Stimulated activated CD4-positive, alpha-beta T cell treated with anti-CD3 and anti-CD28 coated beads, Interleukin-4, amount 100 ng/mL, for 4 hours (primary cell): ENCODE measurements at places on chromosomes 7 and 10.

DNA sequence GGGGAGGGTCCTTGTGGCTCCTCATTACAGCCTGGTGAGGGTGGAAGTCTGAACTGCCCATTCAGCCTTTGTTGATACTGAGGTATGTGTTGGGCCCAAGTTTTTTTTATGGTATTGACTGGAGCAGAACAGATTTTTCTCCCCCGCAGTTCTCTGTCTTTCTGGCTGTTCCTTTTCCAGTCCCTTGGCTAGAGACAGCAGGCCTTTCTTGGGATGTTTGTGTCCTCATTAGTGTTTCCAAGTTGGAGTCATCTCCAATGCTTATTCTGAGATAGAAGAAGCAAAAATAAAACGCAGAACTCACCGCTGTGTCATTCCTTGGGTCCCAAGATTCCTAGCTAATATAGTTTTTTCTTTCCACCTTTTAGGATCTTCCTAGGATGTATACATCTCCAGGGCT lies 193.3 kb downstream of the RAMP3 start:
- DNase-seq = no peak

DNA sequence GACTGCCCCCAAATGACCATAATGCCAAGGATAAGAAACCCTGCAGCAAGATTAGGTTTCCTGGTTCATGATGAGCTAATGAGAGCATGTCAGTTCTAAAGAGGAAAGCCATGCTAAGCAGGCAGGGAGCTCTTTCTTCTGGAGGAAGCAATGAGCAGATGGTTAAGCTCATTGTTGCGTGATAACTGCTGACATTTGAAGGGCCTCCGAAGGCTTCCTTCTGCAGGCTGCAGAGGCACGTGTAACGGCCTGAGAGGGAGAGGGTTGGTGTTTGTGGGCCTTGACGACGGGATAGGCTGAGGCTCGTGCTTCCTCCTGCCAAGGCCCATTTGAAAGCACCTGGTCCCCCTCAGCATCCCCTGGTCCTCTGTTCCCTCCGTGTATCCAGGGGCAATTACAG lies 63.5 kb upstream of the BTBD16 start:
- no peak for DNase-seq

GRCh38 chr10:30368065-30368718 lies 19.1 kb upstream of the MTPAP start:
- DNase-seq = no peak

DNA sequence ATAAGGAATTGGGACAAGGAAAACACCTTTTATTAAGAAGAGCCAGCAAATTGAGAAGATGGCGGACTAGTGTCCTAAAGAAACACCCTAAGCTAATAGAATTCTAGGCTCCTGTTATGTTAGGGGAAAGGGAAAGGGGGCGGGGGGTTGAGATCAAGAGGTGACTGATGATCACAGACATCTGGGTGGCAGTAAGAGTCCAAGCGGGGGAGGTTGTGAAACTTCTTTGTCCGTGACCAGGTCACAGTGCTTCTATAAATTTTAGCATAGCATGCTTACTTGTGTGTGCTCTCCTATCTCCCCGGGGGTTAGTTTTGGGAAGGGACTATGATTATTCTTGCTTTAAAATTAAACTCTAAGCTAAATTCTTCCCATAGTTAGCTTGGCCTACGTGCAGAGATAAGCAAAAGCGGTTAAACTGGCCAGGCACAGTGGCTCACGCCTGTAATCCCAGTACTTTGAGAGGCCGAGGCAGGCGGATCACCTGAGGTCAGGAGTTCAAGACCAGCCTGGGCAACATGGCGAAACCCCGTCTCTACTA lies 262.1 kb downstream of the SKIDA1 start:
- no peak for DNase-seq

DNA sequence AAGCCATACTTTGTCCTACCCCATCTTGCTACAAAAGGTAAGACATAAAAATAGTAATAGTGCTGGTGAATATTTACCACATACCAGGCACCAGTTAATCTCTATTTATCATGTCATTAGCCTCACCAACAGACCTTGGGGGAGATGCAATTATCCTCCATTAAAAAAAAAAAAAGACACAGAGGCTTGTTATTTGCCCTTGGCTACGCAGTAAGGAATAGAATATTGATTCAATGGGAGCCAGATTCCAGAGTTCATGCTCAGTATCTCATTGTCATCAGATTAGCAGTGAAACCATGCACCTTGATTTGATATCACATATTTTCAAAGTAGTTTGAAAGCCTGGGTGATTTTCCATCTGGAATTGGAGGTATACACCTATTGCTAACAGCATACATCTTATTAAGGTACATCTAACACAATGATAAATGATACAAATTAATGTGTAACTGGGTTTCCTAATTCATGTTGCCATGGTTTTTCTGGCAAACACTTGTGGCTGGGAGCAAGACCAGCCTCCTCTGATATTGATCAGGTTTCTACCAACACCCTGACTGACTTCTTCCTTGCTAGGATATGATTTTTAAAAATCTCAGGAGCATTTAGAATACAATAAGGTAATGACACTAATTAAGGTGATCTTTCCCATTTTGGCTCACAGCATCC lies 67.1 kb upstream of the PRR15 start:
- no peak for DNase-seq

- peak; percentile 79 for DNase-seq
Observed at GRCh38 chr7:50197549-50197948, 104.5 kb upstream of the ZPBP start.

DNA sequence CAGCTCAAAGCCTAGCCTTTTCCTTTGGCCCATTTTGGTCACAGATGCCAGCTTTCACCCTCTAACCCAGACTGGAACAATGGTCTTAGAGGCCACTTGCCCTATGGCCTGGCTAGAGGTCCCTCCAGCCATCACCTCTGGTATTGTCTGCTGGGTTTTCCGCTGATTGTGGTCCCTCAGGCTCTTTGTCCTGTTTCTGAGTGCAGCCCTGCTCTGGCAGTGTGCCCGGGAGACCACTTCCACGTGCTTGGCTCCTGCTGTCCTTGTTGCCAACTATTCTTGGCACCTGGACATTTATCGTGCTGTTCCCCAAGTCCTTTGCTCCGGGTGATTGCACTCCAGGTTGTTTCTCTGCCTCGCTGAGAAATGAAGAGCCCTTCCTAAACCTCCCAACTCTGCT lies 53.3 kb upstream of the FAM180A start:
- no peak for DNase-seq

GRCh38 chr7:139339025-139339424 lies 2.1 kb upstream of the FMC1 start:
- DNase-seq = no peak

DNA sequence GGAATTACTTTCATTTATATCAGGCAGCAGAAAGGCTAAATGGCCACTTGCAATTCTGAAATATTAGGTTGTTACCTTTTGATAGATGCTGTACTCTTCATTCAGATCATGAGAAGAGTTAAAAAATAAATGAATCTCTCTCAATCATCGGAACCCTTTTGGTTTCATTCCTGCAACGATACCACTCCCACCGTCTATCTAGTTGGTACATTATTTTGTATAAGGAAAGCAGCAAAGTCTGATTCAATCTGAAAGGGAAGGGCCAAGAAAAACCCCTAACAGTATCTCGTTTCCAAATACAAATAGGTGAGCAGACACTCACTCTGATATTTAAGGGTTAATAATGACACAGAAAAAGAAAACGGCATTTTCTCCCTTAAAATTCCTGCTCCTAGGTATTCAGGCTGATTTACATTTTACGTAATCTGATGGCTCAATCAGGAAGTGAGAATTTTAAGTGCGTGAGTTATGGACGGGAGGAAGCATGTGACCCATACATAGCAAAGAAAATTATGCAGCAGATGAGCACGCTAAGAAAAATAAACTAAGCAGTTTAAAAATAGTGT lies 209.4 kb upstream of the KLF14 start:
- DNase-seq = no peak

GRCh38 chr10:88979153-88979562 lies 11.4 kb upstream of the FAS start:
- DNase-seq = no peak

DNA sequence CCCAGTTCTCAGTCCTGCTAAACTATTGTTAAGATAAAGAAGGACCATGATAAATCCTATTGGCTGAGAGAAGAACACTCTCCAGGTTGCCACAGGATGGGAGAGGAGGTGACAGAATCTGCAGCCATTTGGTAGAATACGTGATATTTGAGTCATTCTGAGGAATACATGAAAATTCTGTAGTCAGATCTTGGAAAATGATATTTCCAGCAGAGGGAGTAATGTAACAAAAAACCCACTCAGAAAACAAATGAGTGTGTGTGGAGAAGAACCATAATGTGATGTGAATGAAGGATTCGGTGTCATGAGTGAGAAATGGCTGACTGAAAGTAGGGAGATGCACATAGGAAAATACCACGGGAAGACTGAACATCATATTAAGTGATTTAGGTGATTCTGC lies 128.5 kb upstream of the PFKP start:
- DNase-seq = no peak

- DNase-seq = no peak
Observed at GRCh38 chr10:61763778-61764177, 101.0 kb downstream of the CABCOCO1 start.

DNA sequence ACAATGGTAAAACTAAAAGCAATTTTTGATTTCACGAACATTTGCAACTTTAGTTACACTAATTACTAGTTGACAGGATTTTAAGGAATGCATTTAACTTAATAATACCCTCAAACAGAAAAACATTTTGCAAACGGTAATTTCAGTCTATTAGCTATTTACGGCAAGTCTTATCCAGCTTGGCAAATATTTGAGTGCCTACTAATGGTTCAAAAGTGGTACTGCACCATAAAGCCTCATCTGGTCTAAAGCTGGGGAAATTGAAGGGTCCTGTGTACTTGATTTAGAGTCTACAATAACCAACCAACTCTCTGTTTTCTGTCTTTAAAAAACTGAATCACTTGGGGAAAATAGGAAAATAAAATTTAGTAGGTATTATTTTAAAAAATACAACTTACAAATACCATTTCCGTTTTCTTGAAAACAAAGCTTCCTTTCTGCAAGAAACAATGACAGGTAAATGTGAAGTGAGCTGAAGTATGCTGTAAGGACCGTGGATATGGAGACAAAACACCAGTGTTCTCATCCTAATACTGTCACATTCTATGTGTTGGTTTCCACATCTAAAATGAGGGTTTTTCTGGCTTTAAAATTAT lies 142.3 kb downstream of the VPS50 start:
- no peak for DNase-seq

DNA sequence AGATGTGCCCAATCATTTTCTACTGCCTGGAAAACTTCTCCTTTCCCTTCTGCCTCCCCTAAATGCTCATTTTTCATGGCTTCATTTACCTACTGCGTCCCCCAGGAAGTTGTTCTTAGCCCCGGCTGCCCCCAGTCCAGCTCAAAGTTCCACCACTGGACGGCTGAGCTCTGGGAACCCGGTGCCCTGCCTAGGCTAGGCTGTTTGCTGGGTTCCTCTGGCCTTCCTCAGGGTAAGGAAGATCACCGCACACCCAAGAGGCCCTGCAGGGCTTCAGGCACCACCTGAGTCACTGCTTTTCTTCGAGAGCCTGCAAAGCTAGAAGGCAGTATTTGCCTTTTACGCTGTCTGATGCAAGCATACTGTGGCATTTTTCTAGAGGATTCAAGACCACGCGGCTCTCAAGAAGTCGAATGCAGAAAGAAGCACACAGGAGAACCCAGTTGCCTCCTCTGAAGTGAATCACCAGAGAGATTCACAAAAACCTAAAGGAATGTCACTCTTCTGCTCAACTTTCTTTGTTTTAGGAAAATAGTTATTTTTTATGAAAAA lies 46.7 kb upstream of the ZMIZ1 start:
- no peak for DNase-seq

- no peak for DNase-seq
Observed at GRCh38 chr10:94200146-94200837, 162.4 kb downstream of the NOC3L start.

- no peak for DNase-seq
Observed at GRCh38 chr7:130288829-130289228, 4.1 kb upstream of the CPA4 start.

DNA sequence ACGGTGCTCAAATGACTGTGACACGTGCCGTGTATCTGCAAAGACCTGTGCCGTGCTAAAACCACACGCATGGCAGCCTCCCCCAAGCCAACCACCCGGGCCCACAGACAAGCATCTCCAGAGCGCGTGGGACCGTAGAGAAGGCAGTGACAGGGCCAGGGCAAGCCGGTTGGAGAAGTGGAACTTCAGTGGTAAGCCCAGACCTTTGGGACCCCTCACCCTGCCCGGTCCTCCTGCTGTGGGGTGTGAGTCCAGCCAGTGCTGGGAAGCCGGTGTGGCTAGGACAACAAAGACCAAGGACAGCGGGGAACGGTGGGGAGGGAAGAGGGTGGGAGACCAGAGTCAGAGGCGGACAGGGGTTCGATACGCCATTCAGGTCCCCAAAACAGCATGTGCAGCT lies 476.2 kb downstream of the DNAJB6 start:
- DNase-seq = no peak
